ENCODE measurements at places on chromosomes 6 and 20.

- no peak for DNase-seq
These were observed 31.1 kb upstream of the DLGAP4 start for GRCh38 chr20:36275011-36275410.

- DNase-seq, result no peak
These were observed 58.9 kb upstream of the OPRM1 start for GRCh38 chr6:153980171-153980570.

- DNase-seq, result no peak
These were observed 15.9 kb downstream of the TOP1 start for GRCh38 chr20:41044409-41045062.

- DNase-seq, result no peak
These were observed 12.5 kb upstream of the STX16 start for GRCh38 chr20:58638467-58639181.

GRCh38 chr6:89750338-89750737 is 69.3 kb downstream of the MDN1 start:
- DNase-seq, result no peak

DNA sequence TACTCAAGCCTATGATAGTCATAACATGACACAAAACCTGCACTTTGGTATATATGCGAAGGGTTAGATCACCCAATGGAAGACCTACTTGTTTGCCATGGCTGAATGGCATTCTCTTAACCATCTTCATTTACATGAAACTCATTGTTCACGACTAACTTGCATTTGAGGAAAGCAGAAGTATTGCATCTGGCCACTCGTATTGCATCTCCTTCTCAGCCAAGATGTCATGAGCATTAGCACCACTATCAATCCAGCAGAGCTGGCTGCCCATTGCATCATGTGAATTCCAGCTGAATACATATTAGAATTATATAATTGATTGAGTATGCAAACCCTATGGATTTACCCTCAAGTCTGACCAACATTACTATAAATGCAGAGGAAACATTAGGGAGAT is 390.2 kb downstream of the LAMA2 start:
- DNase-seq, result no peak

DNA sequence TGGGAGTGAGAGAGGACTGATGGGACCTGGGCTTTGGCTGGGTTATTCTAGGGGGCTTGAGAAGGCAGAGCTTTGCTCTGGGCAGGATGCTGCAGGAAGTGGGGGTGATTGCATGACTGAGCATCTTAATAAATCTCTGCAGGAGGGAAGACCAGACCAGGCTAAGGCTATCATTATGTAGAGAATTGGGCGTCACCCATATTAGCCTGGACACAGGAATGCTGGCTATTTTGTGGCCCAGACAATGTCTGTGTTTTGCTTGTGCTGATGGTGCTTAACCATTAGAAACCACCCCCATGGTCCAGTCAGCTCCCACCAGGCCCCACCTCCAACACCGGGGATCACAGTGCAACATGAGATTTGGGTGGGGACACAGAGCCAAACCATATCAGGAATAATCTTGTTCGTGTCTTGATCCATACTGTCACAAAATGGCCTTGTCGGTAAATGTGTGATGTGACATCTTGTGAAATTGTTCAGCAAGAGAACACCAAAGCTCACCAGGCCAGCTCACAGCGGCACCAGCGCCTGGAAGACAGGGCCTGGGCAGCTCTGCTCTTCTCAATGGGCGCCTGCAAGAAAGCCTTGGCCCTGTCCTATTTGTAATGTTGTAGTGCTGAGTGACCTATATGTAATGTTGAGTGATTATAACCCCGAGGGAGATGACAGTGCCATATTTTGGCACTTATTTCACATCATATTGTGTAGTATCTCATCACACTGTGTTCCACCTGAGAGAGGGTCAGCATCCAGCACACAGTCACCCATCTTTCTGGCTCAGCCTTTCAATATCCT is 211.8 kb downstream of the QKI start:
- DNase-seq, result peak; percentile 32

DNA sequence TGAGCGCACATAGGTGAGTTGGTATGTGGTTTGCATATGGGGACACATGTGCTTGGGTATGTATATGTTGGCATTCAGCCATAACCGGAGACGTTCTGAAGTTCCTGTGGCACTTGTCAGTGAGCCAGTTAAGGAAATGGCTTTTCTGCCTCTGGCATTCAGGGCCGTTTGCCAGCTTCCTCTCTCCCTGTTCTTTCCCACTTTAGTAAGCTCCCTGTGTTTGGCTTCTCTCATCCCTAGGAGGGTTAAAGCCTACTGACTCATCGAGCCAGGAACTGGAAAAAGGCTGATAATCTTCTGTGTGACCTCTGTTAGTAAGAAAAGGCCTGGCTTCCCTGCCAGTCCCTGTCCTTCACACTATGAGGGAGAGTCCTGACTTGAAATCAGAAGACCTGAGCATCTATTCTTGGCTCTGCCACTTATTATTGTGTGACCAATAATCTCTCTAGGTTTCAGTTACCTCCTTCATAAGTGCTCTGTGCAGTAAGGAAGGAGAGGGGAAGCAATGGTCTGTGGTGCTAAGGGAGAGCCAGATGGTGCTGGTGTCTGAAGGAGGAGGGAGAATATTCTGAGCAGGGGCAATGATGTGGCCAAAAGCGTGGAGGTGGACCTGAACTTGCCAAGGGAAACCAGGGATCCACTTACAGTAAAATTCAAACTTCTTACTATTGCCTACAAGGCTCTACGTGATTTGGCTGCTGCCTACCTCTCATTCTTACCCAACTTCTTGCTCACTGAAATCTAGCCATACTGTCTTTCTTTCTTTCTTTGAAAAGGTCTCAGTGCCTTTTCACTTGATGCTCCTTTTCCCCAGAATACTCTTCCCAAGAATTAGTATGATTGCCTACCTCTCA is 31.4 kb downstream of the ACSS2 start:
- peak; percentile 98 for DNase-seq

DNA sequence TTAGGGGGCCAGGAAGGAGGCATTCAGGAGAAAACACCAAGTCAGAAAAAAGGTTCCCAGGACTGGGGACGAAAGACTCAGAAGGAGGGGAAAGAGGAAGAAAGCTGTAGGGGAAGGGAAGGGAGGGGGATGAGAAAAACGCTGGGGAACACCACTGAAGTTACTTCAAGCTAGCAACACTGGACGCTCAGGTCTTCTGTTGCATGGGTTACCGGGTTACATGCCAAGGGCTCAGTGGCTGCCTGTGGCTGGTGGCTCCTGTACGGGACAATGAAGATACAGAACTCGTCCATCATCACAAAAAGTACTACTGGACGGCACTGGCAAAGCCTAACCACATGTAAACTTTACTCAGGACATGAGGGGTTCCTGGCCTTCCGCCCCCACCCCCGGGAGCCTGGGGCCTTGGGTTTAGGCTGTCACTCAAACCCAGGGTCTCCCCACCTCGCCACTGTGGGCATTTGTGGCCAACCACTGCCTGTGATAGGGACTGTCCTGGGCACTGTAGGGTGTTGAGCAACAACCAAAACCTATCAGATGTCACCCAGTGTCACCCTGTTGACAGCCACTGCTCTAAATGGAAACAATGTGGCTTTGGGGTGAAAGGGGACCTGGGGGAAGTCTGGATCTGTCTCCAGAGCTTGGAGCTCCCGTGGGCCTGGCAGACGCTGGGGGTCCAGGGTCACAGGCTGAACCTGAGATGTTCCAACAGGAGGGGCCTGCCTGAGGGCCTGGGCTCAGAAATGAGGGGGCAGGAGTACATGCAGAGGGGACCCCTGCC is 40.3 kb upstream of the CD93 start:
- DNase-seq, result no peak

- no peak for DNase-seq
These were observed 7.3 kb downstream of the ADIG start for GRCh38 chr20:38588303-38588702.

DNA sequence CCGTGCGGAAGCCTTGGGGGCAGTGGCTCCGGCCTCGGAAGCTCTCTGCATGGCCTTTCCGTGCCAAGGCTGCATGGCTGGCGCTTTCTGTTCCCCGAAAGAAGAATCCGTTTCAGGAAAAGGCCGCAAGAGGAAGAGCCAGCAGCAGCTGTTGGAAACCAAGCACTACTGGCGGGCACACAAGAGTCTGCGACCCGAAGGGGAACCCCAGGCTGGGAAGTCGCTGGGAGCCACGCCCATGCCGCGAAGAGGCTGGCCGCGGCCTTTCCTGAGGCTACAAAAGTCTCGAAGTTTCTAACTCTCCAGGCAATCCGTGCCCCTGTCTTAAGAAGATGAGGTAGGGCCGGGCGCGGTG is at the start of gene CGAS:
CGAS (minus strand) TSS at position 191 of the 355 bp plus-strand sequence; CDS start at position 75, 116 bp downstream.
- no peak for DNase-seq

- no peak for DNase-seq
These were observed 305 bp downstream of the IL17A start for GRCh38 chr6:52186480-52186879.

GRCh38 chr6:11096109-11096508 is 2.5 kb downstream of the SMIM13 start:
- peak; percentile 25 for DNase-seq

- peak; percentile 37 for DNase-seq
These were observed 41.7 kb downstream of the MOCS1 start for GRCh38 chr6:39892490-39893129.

DNA sequence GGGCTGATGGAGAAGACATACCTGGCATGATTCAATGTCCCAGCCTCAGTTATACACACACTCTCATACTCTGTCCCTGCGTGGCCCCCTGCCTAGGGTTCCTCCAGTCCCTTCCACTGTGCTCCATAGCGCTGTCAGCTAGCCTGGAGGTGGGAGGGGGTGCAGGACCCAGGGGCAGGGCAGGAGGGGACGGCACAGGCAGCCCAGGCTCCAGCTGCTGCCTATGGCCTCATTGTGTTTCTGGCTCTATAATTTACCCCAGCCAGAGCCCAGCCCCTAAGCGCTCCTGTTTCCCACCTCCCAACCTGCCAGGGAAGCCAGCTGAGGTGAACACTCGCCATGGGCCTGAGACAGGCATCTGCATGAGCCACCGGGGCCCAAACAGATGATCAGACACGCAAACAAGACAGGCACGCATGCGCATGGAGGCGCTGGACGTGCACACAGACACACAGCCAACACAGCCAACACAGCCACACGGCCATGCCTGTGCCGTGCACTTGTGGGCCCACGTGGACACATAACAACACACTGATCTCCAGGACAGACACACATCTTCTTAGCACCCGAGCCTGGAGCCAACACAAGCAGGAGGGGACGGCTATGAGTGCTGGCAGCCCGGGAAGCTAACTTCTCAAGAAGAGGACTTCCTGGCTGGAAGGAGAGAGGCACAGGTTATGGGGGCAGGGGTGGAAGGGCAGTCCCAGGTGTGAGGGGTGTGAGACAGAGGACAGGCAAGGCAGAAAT is 124.9 kb downstream of the GRM4 start:
- no peak for DNase-seq

- peak; percentile 23 for DNase-seq
These were observed 29.4 kb downstream of the PHIP start for GRCh38 chr6:79048611-79049010.

DNA sequence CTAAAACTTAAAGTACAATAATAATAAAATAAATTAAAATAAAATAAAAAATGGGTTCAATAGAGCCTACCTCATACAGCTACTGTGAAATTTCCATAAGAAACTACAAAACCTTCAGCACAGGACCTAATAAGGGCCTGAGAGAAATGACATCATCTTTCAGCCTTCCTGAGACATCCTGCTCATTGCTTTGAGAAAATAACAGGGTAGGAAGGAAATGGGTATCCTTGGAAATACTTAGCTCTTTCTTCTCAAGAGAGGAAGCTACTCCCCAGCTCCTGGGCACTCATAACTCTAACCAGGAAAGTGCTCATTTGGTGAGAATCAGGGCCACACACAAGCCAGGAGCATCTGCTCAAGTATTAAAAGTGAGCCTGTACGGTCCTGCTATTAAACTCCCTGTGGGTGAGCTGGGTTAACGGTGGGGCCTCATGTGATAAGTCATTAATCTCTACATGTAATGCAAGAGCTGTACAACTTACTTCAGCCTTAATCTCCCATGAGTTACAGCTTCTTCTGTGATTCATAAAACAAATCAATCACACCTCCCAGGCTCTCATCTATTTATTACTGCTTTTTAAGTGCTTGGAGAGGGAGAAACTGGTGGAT is 141.4 kb downstream of the MAFB start:
- peak; percentile 4 for DNase-seq

- DNase-seq, result peak; percentile 24
These were observed 7.9 kb downstream of the AGPAT4 start for GRCh38 chr6:161265975-161266374.

GRCh38 chr6:134467620-134468019 is 149.7 kb upstream of the SGK1 start:
- DNase-seq, result no peak

GRCh38 chr6:158057213-158057987 is 75.7 kb downstream of the SYNJ2 start:
- peak; percentile 96 for DNase-seq

GRCh38 chr20:24494460-24494920 is 25.1 kb downstream of the SYNDIG1 start:
- DNase-seq, result no peak

DNA sequence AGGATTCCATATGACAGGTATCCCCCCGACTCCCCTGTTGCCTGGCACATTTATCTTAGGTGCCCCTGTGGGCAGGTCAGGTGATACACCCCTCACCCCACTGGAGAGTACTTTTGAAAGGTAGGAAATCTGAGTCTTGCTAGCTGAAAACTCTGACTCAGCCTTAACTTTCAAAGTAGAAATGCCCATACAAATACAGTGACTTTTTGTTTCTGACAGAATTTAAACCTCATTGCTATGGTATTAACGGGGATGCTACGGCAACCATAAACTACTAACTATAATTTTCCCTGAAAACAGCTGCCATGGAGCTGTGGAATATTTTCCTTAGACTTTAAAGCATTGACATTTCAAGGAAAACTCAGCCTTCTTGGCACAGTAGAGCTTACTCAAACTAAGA is 536.0 kb downstream of the RFPL4B start:
- DNase-seq, result no peak

DNA sequence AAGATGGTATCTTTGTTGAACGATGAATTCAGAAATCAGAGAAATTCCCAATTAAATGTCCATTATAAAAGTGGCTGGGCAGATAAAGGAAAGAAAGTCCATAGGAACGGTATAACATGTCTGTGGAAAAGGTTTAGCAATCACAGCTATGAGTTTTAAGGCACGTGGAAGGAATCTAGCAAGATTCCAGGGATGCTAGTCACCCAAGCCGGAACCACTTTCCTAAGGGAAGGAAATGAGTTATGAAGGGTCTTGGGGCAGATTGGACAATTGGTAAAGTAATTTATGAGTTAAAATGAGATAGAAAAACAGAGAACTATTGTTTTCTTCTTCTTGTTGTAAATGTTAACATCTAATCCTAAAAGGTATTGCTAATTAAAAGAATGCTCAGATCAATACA is 384.8 kb downstream of the ADGRB3 start:
- peak; percentile 7 for DNase-seq

GRCh38 chr6:132330759-132331158 is 70.5 kb downstream of the MOXD1 start:
- DNase-seq, result no peak
